ENCODE measurements at places on chromosomes 1 and 21. TPM values are rescaled to one million over a fixed set of nuclear protein-coding genes. Genes with fewer than 3 reads are reported as not detected.

DNA sequence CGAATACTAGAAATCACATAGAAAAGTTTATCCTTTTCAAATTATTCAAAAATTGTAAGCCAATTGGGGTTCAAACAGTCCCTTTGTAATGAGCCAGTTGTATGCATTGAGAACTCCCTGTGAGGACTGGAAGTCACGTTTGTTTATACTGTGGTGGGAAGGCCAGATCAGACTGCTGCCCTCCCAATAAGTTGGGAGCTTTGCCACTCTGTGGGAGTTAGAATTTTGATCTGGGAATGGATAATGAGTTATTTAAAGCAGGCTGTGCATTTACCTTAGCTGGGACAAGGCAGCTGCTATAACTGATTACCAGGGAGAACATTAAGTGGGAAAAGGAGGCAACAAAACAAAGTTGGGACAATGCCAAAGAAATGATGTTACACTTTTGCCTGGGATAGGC lies 178.8 kb downstream of the SDCCAG8 start:
- no peak for DNase-seq

DNA sequence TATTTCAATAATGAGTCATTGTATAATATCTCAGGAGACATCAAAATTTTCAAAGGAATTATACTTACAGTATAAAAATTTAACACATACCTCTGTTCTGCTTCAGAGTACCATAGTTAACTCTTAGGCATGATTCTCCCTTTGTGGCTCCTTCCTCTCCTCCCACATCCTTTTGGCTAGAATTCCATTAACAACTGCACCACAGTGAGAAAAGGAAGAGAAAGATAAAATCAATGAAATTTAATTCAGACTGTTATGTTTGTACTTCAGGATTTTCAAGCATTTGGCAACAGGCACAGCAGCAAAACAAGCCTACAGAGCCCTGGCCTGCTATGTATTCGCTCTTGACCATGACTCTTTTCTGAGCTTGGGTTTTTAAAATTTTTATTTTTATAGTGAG lies 57.2 kb upstream of the SGIP1 start:
- peak; percentile 40 for DNase-seq

DNA sequence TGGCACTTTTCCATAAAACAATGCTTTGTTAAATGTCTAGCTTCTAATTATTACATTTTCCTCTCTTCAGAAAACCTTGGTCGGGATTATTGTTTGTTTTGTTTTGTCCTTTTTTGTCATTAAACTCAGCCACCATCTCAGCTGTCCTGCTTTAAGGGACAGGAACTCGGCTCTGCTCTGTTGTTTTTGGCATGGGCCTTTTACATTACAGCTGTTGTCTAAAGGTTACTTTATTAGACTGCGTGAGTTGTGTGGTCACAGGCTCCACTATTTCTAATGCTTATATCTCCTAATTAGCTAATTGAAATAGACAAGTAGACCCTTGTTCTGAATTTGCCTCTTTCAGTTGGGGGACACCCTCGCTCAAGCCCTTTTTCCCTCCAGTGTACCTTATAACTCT lies 1.6 kb downstream of the PALMD start:
- no peak for DNase-seq

TSTD1 gene
- 16.5 TPM for total RNA-seq

DNA sequence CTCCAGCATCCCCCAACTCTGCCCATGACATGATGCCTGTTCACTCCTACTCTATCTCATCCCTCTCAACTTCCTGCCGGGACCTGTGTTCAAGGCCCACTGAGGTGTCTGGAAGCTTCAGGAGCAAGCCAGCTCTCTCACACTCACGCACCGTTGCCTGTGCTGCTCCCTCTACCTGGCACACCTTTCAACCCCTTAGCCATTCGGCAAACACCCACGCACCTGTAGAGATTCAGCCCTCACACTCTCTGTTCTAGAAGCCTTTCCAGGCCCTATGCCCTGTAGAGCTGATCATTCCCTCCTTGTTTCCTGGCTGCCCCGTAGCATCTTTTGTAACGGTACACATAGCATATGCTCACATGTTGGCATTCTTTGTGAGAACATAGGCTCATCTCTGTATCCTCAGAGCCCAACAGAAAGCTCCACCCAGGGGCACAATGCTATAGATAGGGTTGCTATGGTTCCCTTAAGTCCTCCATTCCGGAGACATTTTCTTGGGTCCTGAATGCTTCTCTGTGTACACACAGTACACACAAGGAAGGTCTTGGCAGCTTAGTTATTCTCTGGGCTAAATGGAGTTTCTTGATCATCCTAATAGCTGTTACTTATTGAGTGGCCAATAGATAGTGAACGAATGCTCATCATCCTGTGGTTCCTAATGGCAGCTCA lies 1.3 kb downstream of the C8B start:
- DNase-seq: no peak

SPATA6 gene
- total RNA-seq: 2.8 TPM

DNA sequence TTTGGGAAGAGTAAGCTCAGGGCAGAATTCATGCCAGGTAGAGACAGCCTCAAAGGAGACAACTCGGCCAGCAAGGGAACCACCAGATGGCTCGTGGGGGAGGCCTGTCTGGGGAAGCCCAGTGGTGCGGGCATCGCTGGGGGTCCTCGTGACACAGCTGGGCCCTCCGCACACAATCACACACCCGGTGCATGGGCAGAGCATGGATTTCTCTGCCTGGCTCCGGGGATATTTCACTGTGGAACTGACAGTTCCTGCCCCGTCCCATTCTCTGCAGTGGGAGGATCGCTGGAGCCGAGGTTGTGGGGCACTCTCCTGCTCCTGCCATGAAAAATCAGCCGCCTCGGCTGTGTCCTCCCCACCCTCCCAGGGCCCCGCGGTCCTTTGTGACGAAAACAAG lies 108.0 kb downstream of the CRYAA start:
- DNase-seq: no peak

DNA sequence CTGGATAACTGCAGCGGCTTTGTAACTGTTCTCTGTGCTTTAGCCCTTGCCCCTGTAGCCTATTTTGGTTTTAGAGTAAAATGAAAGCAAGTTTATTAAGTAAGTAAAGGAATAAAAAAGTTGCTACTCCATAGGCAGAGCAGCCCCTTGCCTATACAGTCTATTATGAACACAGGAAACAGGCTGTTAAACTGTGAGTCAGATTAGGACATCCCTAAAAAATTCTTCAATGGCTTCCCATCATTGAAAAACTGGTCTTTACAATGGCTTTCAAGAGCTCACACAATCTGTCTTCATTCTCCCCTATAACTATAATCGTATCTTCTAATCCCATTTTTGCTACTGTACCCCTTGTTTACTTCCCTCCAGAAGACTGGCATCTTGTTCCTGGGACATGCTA lies 43.0 kb downstream of the ATG4C start:
- DNase-seq: no peak

FAM163A gene
- not detected for total RNA-seq

GRCh38 chr1:106276871-106277270 lies 779.6 kb upstream of the PRMT6 start:
- DNase-seq: peak; percentile 7
